Naive thymus-derived CD4-positive, alpha-beta T cell (primary cell): ENCODE measurements at places on chromosomes 5 and 9. TPM values are rescaled to one million over a fixed set of nuclear protein-coding genes. Genes with fewer than 3 reads are reported as not detected.
A peak's percentile ranks its signal among the peaks of the same experiment; 100 is the strongest.

- no peaks in the 10 kb centered on the region for H3K27me3 ChIP-seq
- no peak overlapping the region for H3K27ac ChIP-seq
- no peaks in the 10 kb centered on the region for H3K4me1 ChIP-seq
- no peaks in the 10 kb centered on the region for H3K36me3 ChIP-seq
- DNase-seq: no peak
These were observed 1.1 kb downstream of the BRINP1 start for GRCh38 chr9:119368179-119368578.

DNA sequence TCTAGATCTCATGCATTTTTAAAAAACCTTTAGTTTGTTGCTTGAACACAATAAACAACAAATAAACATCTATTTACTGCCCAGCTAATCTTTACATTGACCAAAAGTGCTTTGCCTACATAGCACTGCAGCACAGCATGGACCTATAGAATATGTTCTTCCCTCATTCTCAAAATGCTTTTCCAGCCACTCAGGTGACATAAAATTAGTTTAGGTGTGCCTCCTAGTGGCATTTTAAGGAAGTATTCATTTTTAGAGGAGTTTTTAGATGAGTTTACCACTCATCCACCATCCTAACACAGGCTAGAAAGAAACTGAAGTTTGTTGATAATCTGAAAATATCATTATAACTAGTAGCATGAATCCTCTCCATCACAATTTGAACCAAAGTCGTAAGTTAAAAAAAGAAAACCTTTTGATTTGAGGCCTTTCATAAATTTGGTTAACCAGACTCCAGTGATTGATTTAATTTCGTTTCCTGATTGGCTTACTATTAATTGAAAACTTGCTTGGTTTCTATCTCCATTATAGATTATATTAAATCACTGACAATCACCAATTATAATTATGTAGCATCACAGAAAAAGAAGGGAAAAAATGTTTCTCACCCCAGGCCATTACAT, 12.6 kb downstream of the PLGRKT start:
- no peak overlapping the region for H3K27ac ChIP-seq
- DNase-seq: peak; percentile 36
- H3K36me3 ChIP-seq: peaks cover 7% of the 10 kb centered on the region
- H3K27me3 ChIP-seq: no peaks in the 10 kb centered on the region
- no peaks in the 10 kb centered on the region for H3K4me1 ChIP-seq
- no peak overlapping the region for H3K4me3 ChIP-seq

GRCh38 chr9:125529589-125530515, 177.2 kb downstream of the MAPKAP1 start:
- no peak overlapping the region for H3K27ac ChIP-seq
- H3K36me3 ChIP-seq: no peaks in the 10 kb centered on the region
- H3K27me3 ChIP-seq: no peaks in the 10 kb centered on the region
- no peak for DNase-seq

- H3K4me3 ChIP-seq: no peak overlapping the region
- no peak for DNase-seq
These were observed 11.7 kb upstream of the SNCAIP start for GRCh38 chr5:122300374-122300773.

- no peak overlapping the region for H3K4me3 ChIP-seq
- no peaks in the 10 kb centered on the region for H3K27me3 ChIP-seq
- H3K27ac ChIP-seq: no peak overlapping the region
- H3K36me3 ChIP-seq: no peaks in the 10 kb centered on the region
These were observed 99.2 kb upstream of the SPATA31C2 start for GRCh38 chr9:88237479-88237961.

DNA sequence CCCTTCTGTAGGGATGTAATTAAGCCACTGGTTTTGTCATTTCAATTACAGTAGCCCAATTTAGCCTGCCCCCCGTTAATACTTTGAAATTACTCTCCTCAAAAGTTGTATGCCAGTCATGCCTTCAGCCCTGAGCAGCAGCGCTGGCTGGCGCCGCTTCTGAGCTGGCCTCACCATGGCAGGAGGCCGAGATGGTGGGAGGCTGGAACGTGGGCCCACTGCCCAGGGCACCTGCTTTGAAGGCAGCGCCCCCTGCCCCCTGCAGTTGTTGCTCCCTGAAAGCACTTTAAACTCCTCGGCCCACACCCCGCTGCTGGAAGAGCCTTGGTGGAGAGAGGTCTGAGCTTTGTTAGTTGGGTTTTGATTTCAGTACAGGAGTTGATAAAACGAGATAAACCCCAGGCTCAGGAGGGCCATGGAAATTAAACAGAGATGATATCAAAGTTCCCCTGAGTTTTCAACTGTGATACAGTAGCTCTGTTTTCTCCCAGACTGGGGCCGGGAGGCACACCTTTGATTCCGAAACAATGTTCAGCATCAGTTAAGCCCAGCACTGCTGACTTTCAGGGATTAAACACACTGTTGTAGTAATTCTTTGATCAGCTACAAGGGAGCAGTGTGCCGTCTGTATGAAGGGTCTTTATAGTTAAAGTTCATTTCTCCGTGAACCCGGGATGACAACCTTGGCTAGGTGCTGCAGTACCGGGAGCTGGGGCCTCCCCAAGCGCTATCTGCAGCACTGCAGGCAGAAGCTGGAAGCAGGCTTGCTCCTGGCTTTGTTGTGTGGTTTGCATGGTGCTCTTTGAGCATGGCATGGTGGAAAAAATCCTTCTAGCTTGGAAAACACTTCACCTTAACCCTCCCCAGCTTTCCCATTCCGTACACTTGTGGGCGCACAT, 9.5 kb downstream of the MVB12B start:
- no peak overlapping the region for H3K4me3 ChIP-seq
- H3K27ac ChIP-seq: no peak overlapping the region
- no peaks in the 10 kb centered on the region for H3K36me3 ChIP-seq
- no peak for DNase-seq
- peaks cover 14% of the 10 kb centered on the region for H3K4me1 ChIP-seq
- H3K27me3 ChIP-seq: no peaks in the 10 kb centered on the region

DNA sequence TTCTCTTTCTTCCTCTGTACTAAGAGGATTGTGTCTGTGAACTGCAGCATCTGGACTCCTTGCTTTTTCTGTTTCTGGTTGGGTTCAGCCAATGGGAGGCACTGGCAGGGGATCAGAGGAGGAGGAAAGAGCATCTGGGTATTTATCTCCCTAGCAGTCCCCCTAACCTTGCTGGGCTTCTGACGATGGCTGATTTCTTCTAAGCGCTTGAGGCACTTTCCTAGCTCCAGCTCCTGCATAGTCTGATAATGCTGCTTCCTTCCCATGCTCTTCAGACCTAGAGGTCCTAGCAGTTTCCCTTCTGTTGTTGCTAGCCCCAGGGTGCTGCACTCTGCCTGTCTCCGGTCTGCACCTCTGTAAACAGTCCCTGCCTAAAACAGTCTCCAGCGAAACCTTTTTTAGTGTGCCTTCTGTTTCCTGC, 225.1 kb downstream of the PDZD2 start:
- no peak overlapping the region for H3K4me3 ChIP-seq
- H3K27me3 ChIP-seq: no peaks in the 10 kb centered on the region
- no peaks in the 10 kb centered on the region for H3K36me3 ChIP-seq
- H3K4me1 ChIP-seq: peaks cover 57% of the 10 kb centered on the region
- no peak for DNase-seq

DNA sequence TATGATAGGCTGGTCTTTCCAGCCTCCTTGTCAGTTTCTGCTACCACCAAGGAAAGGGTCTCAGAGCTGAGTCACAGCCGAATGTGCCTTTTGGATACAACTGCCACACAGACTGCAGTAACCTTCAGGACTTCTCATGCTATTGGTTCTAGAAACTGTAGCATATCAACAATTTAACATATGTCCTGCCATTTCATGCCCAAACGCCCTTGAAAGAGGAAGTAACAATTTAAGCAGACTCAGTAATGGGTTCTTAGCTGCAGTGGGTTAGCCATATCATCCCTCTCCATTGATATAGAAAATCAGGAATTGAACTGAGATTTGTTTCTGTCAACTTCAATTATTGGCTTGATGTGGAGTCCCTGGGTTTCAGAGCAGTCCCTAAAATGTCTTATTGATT, 4.1 kb upstream of the CLK4 start:
- no peak overlapping the region for H3K4me3 ChIP-seq
- no peak overlapping the region for H3K27ac ChIP-seq
- DNase-seq: no peak
- H3K36me3 ChIP-seq: no peaks in the 10 kb centered on the region
- no peaks in the 10 kb centered on the region for H3K4me1 ChIP-seq

GRCh38 chr9:14146201-14146874, 167.6 kb downstream of the NFIB start:
- no peaks in the 10 kb centered on the region for H3K4me1 ChIP-seq
- no peaks in the 10 kb centered on the region for H3K27me3 ChIP-seq
- H3K36me3 ChIP-seq: no peaks in the 10 kb centered on the region
- no peak overlapping the region for H3K27ac ChIP-seq

DNA sequence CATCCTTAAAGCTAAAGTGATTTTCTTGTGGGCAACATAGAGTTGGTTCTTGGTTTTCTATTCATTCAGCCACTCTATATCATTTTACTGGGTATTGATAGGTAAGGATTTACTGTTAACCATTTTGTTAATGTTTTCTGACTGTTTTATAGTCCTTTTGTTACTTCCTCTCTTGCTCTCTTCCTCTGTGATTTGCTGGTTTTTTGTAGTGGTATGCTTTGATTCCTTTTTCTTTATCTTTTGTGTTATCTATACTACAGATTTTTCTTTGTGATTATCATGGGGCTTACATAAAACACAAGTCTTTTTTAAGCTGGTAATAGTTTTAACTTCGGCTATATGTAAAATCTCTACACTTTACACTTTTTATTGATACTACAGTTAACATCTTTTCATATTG, 43.3 kb downstream of the CREBRF start:
- DNase-seq: no peak
- no peaks in the 10 kb centered on the region for H3K27me3 ChIP-seq
- no peaks in the 10 kb centered on the region for H3K4me1 ChIP-seq
- H3K27ac ChIP-seq: no peak overlapping the region

GRCh38 chr9:129432297-129433154, 188.4 kb downstream of the C9orf50 start:
- no peak for DNase-seq
- no peaks in the 10 kb centered on the region for H3K36me3 ChIP-seq
- H3K4me1 ChIP-seq: peaks cover 6% of the 10 kb centered on the region
- H3K4me3 ChIP-seq: no peak overlapping the region
- no peak overlapping the region for H3K27ac ChIP-seq

GRCh38 chr5:130234816-130235215, 330.6 kb downstream of the CHSY3 start:
- H3K4me3 ChIP-seq: no peak overlapping the region
- no peaks in the 10 kb centered on the region for H3K4me1 ChIP-seq
- no peaks in the 10 kb centered on the region for H3K27me3 ChIP-seq
- H3K27ac ChIP-seq: no peak overlapping the region
- DNase-seq: no peak

- DNase-seq: no peak
- H3K4me1 ChIP-seq: no peaks in the 10 kb centered on the region
- H3K27me3 ChIP-seq: no peaks in the 10 kb centered on the region
- H3K36me3 ChIP-seq: peaks cover 8% of the 10 kb centered on the region
These were observed 74.1 kb downstream of the AOPEP start for GRCh38 chr9:94800424-94801117.

GRCh38 chr5:93636837-93637236, 53.8 kb downstream of the NR2F1 start:
- no peak overlapping the region for H3K4me3 ChIP-seq
- H3K36me3 ChIP-seq: no peaks in the 10 kb centered on the region
- no peaks in the 10 kb centered on the region for H3K4me1 ChIP-seq
- no peaks in the 10 kb centered on the region for H3K27me3 ChIP-seq
- no peak for DNase-seq
- no peak overlapping the region for H3K27ac ChIP-seq

- no peak for DNase-seq
- H3K36me3 ChIP-seq: no peaks in the 10 kb centered on the region
- H3K4me3 ChIP-seq: no peak overlapping the region
- H3K27me3 ChIP-seq: no peaks in the 10 kb centered on the region
- no peak overlapping the region for H3K27ac ChIP-seq
- H3K4me1 ChIP-seq: peaks cover under 1% of the 10 kb centered on the region
These were observed 117.1 kb downstream of the CMYA5 start for GRCh38 chr5:79806741-79807140.

DNA sequence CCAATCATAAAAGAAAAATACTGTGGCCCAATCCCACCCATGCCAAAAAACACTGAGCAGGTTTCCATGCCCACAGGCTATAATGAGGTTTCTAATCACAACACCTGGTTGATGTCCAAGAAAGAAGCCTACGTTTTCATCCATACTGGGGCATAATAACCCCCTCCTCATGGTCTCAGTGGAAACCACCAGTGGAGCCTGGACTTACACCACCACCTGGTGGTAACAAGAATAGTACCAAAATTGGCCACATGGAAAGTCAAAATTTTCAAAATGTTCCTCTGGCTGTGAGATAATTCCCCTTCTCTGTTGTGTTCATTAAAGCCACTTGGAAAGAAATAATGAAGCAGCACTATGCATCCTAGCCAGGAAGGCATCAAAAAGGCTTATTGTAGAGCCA, 687.3 kb upstream of the ST8SIA4 start:
- no peaks in the 10 kb centered on the region for H3K4me1 ChIP-seq
- no peak for DNase-seq
- H3K4me3 ChIP-seq: no peak overlapping the region
- no peaks in the 10 kb centered on the region for H3K27me3 ChIP-seq

DNA sequence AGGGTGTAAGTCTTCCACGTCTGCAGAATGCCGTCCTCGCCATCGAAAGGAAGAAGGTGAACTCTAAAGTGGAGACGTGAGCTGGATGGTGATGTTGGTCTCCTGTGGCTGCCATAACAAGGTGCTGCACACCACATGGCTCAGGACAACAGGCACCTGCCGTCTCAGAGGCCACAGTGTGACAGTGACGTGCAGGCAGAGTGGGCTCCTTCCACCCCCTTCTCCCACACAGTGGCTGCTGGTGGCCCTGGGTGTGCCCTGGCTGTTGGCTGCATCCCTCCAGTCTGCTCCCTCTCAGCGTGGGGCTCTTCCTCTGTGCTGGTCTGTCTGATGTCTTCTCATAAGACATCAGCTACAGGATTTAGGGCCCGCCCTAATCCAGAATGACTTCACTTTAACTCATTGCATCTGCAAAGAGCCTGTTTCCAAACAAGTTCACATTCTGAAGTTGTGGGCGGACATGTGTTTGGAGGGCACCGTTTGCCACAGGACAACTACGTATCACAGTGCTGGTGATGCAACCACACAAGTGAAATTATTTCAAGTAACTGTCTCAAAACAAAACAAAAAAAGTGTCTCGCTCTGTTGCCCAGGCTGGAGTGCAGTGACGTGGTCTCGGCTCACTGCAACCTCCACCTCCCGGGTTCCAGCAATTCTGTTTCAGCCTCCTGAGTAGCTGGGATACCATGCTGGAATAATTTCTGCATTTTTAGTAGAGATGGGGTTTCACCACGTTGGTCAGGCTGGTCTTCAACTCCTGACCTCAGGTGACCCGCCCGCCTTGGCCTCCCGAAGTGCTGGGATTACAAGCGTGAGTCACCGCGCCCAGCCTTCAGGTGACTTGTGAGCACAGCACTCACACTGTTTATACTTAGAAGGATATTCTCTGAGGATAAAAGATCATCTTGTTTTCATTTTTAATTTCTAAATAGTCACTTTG, 31.2 kb upstream of the CLPTM1L start:
- H3K4me1 ChIP-seq: peaks cover 18% of the 10 kb centered on the region
- no peaks in the 10 kb centered on the region for H3K36me3 ChIP-seq
- DNase-seq: no peak

SLC46A2 gene
- polyA plus RNA-seq: not detected

XRCC4 gene
- polyA plus RNA-seq: 6.4 TPM

LRRC19 gene
- polyA plus RNA-seq: not detected

DMRT2 gene
- polyA plus RNA-seq: not detected

SARDH gene
- 10.2 TPM for polyA plus RNA-seq

KIF24 gene
- polyA plus RNA-seq: 0.19 TPM

OBP2B gene
- polyA plus RNA-seq: not detected

ZCCHC9 gene
- polyA plus RNA-seq: 19.0 TPM
